ENCODE measurements at places on chromosomes 1 and 21.

- no peak for DNase-seq
These were observed 128.1 kb upstream of the CTTNBP2NL start for GRCh38 chr1:112267929-112268328.

GRCh38 chr1:162916407-162916806 is 55.4 kb upstream of the CCDC190 start:
- DNase-seq, result no peak

DNA sequence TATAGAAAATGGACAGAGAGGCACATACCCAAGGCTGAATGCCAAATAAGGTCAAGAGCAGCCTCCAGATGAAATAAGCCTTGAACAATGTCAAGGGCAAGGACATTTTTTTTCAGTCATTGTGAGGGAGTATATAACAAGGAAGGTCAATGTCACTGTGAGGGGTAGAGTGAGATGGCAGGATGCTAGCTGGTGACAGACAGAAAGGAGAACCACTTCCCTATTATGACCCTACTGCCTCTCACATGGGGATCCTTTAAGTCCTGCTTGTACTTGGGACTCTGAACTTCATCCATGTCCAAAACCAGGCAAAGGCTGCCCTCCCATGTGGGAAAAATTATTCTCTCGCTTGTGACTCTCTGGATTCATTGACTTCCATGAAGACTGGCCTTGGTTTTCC is 119.5 kb upstream of the COA6 start:
- no peak for DNase-seq

- DNase-seq, result no peak
These were observed 27.0 kb upstream of the IGSF3 start for GRCh38 chr1:116694524-116694923.

DNA sequence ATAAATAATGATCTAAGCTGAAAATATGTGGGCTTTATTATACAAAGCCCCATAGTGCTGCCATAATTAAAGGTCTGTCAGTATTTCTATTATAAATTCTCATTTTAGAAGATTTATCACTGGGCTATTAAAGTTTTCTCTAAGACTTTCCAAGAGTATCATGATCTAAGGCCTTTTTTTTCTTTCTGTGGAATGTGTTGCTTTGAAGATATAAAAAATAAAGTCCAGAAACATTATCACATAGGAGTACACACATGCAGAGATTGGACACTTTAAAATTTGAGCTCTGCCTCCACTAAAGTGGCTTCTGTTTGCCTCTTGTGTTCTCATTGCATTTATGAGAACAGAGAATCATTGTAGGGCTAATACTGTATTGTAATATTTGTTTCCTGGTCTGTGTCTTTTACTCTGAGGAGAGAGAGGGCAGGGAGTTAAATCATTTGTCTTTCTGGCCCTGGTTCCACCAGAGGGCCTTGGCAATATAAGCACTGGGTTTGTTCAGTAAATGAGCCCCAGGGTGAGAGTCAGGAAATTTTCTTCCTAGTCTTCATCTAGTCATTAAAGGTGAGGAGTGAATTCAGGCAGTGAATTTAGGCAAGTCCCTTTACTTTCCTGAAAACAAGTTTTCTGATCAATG is 70.2 kb downstream of the NFIA start:
- no peak for DNase-seq

GRCh38 chr1:102799496-102799895 is 308.8 kb downstream of the COL11A1 start:
- DNase-seq, result no peak

- no peak for DNase-seq
These were observed 32.4 kb downstream of the PRPF38A start for GRCh38 chr1:52436817-52437216.

- no peak for DNase-seq
These were observed 812.8 kb upstream of the BRINP3 start for GRCh38 chr1:191290441-191290840.

GRCh38 chr1:38046884-38047602 is 450 bp upstream of the POU3F1 start:
- DNase-seq, result no peak

DNA sequence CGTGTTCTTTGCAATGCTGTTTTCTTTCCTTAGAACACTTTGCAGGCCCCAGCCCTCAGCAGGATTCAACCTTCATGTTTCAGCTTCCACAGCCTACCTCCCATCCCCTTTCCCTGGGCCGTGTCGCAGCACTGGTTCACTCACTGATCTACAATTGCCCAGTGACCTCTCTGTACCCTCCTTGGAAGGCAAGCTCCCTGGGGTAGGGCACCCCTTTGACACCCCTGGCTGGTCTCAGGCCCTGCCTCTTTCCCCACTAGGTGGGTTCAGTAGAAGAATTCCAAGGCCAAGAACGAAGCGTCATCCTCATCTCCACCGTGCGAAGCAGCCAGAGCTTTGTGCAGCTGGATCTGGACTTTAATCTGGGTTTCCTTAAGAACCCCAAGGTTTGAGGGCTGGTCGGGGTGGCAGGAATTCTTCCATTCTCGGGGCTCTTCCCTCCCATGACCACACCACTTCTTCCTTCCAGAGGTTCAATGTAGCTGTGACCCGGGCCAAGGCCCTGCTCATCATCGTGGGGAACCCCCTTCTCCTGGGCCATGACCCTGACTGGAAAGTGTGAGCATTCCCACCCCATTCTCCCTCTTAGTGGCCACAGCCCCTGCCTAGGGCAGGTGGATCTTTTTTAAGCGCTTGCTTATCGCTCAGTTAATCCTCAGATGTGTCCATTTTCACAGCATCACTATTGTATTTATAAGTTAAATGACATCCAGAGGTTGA is 7.3 kb downstream of the RHOC start:
- no peak for DNase-seq

- DNase-seq, result no peak
These were observed 1.1 kb downstream of the LPGAT1 start for GRCh38 chr1:211829343-211830054.

DNA sequence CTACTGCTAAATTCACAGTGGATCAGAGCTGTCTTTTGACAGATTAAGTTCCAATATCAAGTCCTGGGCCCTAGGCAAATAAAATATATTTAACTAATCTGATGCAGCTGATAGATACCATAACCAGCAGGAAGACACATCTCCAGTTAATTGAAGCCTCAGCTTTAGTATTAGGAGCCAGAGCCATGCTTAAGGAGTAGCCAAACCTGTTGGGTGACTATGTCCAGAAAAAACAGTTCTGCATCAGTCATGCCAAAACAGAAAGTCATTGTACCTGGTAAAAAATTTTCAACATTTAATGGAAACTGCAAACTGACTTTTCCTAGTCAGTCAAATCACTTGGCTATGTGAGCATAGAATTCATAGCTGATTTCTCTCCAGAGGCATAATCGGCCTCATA is 200.5 kb upstream of the RUNX1 start:
- DNase-seq, result no peak

GRCh38 chr1:156412653-156413321 is 43.8 kb downstream of the RHBG start:
- DNase-seq, result no peak

GRCh38 chr1:26020330-26020768 is 1.2 kb upstream of the EXTL1 start:
- no peak for DNase-seq

GRCh38 chr1:106439475-106439874 is 617.0 kb upstream of the PRMT6 start:
- no peak for DNase-seq

DNA sequence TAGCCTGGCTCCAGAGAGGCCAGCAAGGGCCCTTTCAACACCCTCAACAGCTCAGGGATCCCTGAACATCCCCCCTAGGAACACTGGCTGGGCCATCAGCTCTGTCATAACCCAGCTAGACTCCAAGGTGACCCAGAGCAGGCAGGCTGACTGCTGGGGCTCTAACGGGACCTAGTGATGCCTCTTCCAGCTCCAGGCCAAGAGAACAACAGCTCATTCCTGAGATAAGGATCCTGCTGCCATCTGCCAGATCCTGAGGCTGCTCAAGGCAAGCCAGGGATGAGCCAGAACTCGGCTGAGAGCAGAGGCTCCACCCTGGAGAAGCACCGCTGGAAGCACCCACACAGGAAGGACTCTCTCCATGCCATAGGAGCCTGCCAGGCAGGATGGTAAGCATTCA is 2.0 kb downstream of the VSIG8 start:
- no peak for DNase-seq

DNA sequence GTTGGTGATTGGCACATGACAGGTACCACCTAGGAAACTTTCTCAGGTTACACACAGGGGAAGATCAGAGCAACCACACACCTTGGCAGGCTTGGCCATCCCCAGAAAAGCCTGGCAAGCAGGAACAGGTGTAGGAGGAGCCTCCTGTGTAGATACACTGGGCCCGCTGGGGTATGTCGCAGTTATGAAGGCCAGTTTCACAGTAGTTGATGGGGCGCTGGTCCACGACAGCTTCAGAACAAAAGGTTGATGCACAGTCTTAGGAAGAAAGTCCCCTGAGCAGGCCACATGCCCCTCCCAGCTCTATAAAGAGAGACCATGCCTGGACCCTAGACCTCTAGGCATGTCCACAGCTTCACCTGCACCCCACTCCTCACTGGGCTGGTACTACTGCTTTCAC is 51.6 kb downstream of the NID1 start:
- no peak for DNase-seq

DNA sequence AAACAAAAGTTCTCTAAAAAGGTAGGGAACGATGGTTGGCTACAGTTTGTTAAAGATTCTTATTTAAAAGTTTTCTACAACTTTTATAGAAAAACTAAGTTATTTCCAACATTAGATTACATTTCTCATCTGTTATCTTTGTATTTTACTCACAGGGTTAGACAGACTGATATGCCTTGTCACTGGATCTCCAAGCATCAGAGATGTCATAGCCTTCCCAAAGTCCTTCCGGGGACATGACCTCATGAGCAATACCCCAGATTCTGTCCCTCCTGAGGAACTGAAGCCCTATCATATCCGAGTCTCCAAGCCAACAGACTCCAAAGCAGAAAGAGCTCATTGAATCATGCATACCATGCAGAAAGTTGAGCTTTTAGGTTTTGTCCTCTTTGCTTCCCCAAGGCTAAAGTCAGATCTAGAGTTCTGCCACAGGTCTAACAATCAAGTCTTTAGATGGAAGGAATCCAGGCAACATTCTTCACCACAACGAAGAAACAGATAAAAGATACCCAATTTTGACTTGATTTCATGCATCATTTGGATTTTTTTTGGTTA is 10.3 kb downstream of the GAS5 start:
- DNase-seq, result no peak

GRCh38 chr1:20031161-20031560 is 38.8 kb upstream of the PLA2G5 start:
- DNase-seq, result no peak

GRCh38 chr1:27099587-27100334 is 55.2 kb downstream of the SLC9A1 start:
- DNase-seq, result no peak

Data from cortex of kidney (tissue), 1 donor.